ENCODE measurements at places on chromosomes 13 and 19. TPM values are rescaled to one million over a fixed set of nuclear protein-coding genes. Genes with fewer than 3 reads are reported as not detected.

ZNF577 gene
- total RNA-seq: 85.2 TPM

GRCh38 chr13:77095288-77095687 is 68.3 kb upstream of the FBXL3 start:
- no peak overlapping the region for H3K4me3 ChIP-seq
- no peak overlapping the region for H3K27ac ChIP-seq
- H3K36me3 ChIP-seq: no peaks in the 10 kb centered on the region
- no peaks in the 10 kb centered on the region for H3K27me3 ChIP-seq
- DNase-seq: no peak

IFNL1 gene
- total RNA-seq: not detected

GRCh38 chr13:24250376-24251057 is 58.9 kb upstream of the C1QTNF9 start:
- H3K4me3 ChIP-seq: no peak overlapping the region
- H3K4me1 ChIP-seq: peaks cover 3% of the 10 kb centered on the region
- DNase-seq: no peak
- H3K36me3 ChIP-seq: no peaks in the 10 kb centered on the region
- no peaks in the 10 kb centered on the region for H3K27me3 ChIP-seq
- no peak overlapping the region for H3K27ac ChIP-seq

DNA sequence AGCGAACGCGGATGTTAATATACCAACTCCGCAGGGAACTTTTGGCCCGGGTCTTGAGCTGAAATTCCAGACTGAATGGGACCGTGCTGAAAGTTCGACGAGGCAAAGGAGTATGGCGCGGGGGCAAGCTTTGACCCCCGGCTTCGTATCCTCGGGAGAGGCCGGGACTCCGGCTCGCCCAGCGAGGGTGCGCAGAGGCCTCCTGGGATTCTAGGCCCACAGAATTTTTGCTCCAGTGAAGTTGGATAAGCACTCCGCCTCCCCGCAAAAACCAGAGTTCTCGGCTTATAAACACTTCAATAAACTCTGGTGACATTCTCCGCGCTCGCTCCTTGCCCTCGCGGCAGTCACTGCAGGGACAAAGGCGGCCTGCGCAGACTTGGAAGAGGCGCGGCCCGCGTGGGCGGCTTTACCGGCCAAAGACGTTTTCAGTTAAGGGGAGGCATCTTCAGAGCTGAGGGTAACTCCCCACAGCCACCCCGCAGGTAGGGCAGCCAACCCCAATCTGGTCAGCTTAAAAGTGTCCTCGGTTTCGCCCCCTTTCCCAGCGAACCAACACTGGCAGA is 112.6 kb downstream of the KCNRG start:
- no peak overlapping the region for H3K27ac ChIP-seq
- H3K36me3 ChIP-seq: no peaks in the 10 kb centered on the region

- H3K36me3 ChIP-seq: no peaks in the 10 kb centered on the region
- DNase-seq: peak; percentile 33
- no peak overlapping the region for H3K27ac ChIP-seq
- no peaks in the 10 kb centered on the region for H3K27me3 ChIP-seq
Observed at GRCh38 chr19:19956434-19957075, 55.8 kb downstream of the ZNF93 start.

GRCh38 chr19:3692141-3693024 is 7.9 kb downstream of the PIP5K1C start:
- DNase-seq: no peak
- no peaks in the 10 kb centered on the region for H3K36me3 ChIP-seq
- no peak overlapping the region for H3K27ac ChIP-seq
- H3K4me1 ChIP-seq: peaks cover 3% of the 10 kb centered on the region
- H3K4me3 ChIP-seq: no peak overlapping the region

FAM98C gene
- 14.1 TPM for total RNA-seq

DNA sequence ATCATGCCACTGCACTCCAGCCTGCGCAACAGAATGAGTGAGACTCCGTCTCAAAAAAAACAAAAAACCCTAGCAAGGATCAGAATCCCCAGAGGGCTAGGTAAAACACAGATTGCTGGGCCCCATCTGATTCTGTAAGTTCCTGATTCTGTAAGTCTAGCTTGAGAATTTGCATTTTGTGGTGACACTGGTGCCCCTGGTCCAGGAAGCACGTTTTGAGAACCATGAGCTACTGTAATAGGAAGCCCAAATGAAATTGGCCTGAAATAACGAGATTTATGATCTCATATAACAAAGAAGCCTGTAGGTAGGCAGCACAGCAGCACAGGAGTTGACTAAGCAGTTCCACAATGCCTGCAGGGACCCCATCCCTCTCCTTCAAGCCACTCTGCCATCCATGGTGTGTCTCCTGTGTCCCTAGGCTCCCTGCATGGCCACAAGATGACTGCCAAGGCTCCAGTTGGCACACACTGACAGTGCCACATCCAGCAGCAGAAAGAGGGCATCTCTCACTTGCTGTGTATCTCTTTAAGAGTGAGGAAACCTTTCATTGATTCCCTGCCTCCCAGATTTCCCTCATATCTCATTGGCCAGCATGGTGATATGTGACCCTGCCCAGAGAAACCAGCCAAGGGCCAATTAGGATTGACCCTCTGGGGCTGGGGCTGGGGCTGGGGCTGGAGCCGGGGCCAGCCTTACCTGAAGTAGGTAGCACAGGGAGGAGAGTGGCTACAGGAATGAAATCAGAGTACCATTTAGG is 21.7 kb downstream of the SIPA1L3 start:
- no peaks in the 10 kb centered on the region for H3K36me3 ChIP-seq
- DNase-seq: no peak
- no peak overlapping the region for H3K4me3 ChIP-seq
- no peaks in the 10 kb centered on the region for H3K27me3 ChIP-seq
- peaks cover 5% of the 10 kb centered on the region for H3K4me1 ChIP-seq

CD70 gene
- 1.0 TPM for total RNA-seq

GRCh38 chr13:44365008-44365407 is 8.6 kb upstream of the SERP2 start:
- DNase-seq: no peak
- H3K27ac ChIP-seq: no peak overlapping the region
- no peak overlapping the region for H3K4me3 ChIP-seq
- H3K36me3 ChIP-seq: no peaks in the 10 kb centered on the region

DNA sequence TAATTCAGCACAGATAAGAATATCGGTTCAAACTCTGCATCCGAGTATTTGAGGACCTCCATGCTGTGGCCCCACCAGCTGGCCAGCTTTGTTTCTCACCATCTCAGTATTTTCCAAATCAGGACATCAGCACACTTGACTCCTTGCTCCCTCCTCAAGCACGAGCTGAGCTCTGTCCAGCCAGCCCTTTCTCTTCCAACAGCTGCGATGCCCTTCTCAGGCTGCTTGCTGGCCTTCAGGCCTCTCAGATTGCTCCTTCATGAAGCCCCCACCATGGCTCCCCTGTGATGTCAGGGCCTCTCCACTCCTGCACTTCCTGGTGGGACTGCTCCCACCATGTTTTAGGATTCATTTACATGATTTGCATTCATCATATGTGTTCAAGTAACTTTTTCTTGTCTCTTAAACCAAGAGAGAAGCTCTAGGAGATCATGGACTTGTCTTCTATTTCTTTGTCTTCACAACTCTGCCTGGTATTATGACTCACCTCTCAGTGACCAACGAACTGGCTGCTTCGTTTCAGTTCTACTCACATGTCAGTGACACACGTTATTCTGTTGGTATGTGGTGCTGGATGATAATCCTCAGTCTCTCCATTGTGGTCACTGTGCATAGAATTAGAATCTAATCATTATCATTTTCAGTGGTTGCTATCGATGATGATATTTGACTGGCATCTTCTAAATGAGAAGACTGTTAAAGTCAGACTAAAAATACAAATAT is 471.7 kb downstream of the EFNB2 start:
- no peak for DNase-seq
- no peaks in the 10 kb centered on the region for H3K4me1 ChIP-seq
- H3K4me3 ChIP-seq: no peak overlapping the region
- H3K27ac ChIP-seq: no peak overlapping the region
- no peaks in the 10 kb centered on the region for H3K27me3 ChIP-seq
- no peaks in the 10 kb centered on the region for H3K36me3 ChIP-seq

LGALS14 gene
- not detected for total RNA-seq

ZNF471 gene
- 13.1 TPM for total RNA-seq

DNA sequence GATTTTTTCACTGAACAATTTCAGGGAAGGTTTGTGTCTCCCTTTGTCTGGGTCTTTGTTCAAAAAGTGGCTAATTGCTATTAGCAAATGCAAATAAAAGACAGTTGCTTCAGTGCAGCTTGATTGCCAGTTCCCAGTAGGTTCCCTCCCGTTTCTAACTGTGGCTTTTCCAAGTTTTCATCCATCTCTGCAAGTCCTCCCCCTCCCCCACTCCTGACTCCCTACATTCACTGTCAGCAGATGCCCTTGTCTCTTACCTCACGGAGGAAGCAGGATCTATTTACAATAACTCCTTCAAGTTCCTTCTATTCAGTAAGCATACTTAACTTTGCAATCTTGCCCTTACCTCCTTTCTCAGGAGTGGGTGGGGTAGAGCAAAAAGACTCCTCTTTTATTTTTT is 55.4 kb upstream of the SCEL start:
- DNase-seq: no peak
- no peaks in the 10 kb centered on the region for H3K4me1 ChIP-seq
- no peaks in the 10 kb centered on the region for H3K36me3 ChIP-seq
- no peak overlapping the region for H3K27ac ChIP-seq
- no peak overlapping the region for H3K4me3 ChIP-seq
- H3K27me3 ChIP-seq: no peaks in the 10 kb centered on the region

GRCh38 chr13:45289936-45290563 is 50.9 kb downstream of the TPT1 start:
- no peaks in the 10 kb centered on the region for H3K36me3 ChIP-seq
- no peak for DNase-seq
- H3K27ac ChIP-seq: no peak overlapping the region
- H3K4me3 ChIP-seq: no peak overlapping the region

DNA sequence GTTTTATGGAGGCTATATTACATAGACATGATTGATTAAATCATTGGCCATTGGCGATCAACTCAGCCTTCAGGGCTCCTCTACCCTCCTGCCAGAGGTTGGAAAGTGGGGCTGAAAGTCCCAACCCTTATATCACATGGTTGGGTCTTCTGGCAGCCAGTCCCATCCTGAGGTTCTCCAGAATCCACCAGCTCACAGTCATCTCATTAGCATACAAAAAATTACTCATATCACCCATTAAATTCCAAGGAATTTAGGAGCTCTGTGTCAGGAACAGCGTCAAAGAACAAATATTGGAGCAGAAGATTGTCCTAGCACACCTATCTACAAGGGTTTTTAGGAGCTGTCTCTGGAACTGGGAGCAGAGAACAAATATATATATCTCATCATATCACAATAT is 39.4 kb upstream of the FARP1 start:
- H3K27ac ChIP-seq: no peak overlapping the region
- no peak overlapping the region for H3K4me3 ChIP-seq
- H3K4me1 ChIP-seq: no peaks in the 10 kb centered on the region
- DNase-seq: no peak

RFPL4A gene
- total RNA-seq: 1.8 TPM

DNA sequence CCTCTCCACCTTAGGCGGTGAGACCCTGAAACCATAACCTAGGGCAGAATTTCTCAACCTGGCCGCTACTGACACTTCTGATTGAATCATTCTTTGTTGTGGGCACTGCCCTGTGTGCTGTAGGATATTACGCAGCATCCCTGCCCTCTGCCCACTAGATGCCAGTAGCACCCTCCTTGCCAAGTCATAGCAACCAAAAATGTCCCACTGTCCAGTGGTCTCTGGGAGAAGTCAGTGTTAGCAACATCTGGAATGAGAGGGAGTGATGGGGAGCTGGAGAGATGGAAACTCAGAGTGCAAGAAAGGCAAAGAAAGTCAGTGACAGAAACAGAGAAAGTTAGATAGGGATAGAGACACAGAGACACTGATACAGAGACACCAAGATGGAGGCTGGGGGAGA is 13.6 kb downstream of the KLK4 start:
- no peak overlapping the region for H3K27ac ChIP-seq
- no peaks in the 10 kb centered on the region for H3K27me3 ChIP-seq
- DNase-seq: no peak
- no peak overlapping the region for H3K4me3 ChIP-seq
- H3K36me3 ChIP-seq: no peaks in the 10 kb centered on the region
- H3K4me1 ChIP-seq: no peaks in the 10 kb centered on the region

NCAN gene
- total RNA-seq: 3.7 TPM

DNA sequence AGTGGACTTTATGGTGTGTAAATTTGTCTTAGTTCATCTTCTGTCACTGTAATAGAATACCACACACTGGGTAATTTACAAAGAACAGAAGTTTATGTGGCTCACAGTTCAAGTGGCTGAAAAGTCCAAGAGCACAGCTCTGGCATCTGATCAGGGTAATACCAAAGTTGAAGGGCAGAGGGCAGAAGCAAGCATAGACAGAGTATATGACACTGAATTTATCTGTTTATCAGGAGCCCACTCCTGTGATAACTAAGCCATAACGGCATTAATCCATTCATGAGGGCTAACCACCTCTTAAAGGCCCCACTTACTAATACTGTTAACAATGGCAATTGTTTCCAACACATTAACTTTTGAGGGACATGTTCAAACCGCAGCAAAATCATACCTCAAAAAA is 4.0 kb upstream of the RFXAP start:
- H3K36me3 ChIP-seq: no peaks in the 10 kb centered on the region
- no peak overlapping the region for H3K4me3 ChIP-seq
- H3K4me1 ChIP-seq: peaks cover 1% of the 10 kb centered on the region
- no peak overlapping the region for H3K27ac ChIP-seq
- no peaks in the 10 kb centered on the region for H3K27me3 ChIP-seq

PTH2 gene
- not detected for total RNA-seq

- H3K27me3 ChIP-seq: no peaks in the 10 kb centered on the region
- H3K4me1 ChIP-seq: no peaks in the 10 kb centered on the region
Observed at GRCh38 chr13:44564936-44565335, 11.2 kb downstream of the TSC22D1 start.

NCR1 gene
- total RNA-seq: 0.43 TPM

CYP4F3 gene
- 0.74 TPM for total RNA-seq

KCNK6 gene
- total RNA-seq: 2.3 TPM

- H3K4me3 ChIP-seq: no peak overlapping the region
- no peaks in the 10 kb centered on the region for H3K36me3 ChIP-seq
- no peaks in the 10 kb centered on the region for H3K4me1 ChIP-seq
- DNase-seq: no peak
Observed at GRCh38 chr13:105894697-105895096, 640.8 kb downstream of the EFNB2 start.

DNA sequence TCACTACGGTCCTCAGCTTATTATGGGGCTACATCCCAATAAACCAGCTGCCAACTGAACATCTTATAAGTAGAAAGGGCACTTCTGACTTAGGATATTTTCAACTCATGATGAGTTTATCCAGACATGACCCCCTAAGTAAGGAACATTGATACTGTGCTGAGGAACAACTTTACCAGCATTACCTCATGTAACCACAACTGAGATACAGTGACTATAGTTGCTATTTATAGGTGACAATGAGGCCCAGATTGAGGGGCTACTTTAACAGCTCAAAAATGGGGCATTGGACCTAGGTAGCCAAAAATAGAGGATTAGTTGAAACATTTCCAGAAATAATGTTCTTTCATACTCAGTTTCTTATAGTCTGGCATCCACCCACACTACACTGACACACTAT is 26.8 kb downstream of the SKA3 start:
- no peaks in the 10 kb centered on the region for H3K36me3 ChIP-seq
- H3K4me1 ChIP-seq: no peaks in the 10 kb centered on the region
- no peak for DNase-seq

SBK2 gene
- total RNA-seq: 0.87 TPM

- H3K27me3 ChIP-seq: no peaks in the 10 kb centered on the region
- H3K4me3 ChIP-seq: no peak overlapping the region
- no peak overlapping the region for H3K27ac ChIP-seq
- no peak for DNase-seq
- no peaks in the 10 kb centered on the region for H3K36me3 ChIP-seq
Observed at GRCh38 chr13:67049744-67050143, 180.4 kb downstream of the PCDH9 start.

All from testis (tissue), 5 donors.